Right renal pelvis (tissue), 4 donors: ENCODE measurements at places on chromosomes 3 and 15. TPM values are rescaled to one million over a fixed set of nuclear protein-coding genes. Genes with fewer than 3 reads are reported as not detected.

Gene ATP13A5
- not detected for polyA plus RNA-seq

- no peak for DNase-seq
Measured at GRCh38 chr3:23519314-23520208, 286.2 kb upstream of the UBE2E1 start.

- DNase-seq = no peak
Measured at GRCh38 chr3:162992741-162993140, 1496.1 kb downstream of the OTOL1 start.

Gene TM4SF18
- polyA plus RNA-seq = 23.4 TPM

Gene GPR87
- polyA plus RNA-seq = not detected

DNA sequence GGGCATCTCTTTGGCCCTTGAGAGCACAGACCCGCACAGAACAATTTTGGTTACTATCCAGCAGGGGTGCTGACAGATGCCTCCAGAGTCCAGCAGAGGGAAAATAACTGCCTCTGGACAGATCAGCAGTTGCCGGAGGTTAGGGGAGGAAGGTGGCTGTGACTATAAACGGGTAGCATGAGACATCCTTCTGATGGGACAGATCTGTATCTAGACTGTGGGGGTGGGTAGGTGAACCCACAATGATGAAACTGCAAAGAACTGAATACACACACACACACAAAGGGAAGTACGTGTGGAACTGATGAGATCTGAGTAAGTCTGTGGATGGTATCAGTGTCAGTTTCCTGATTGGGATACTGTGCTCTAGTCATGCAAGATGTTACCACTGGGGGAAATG is 21.2 kb downstream of the ADAMTS7 start:
- DNase-seq = no peak

Gene CHRFAM7A
- polyA plus RNA-seq = 2.3 TPM
